ENCODE measurements at places on chromosomes 1 and 21.

- peak; percentile 81 for DNase-seq
These were observed 25.1 kb downstream of the ZBTB17 start for GRCh38 chr1:15950763-15951295.

GRCh38 chr1:225498549-225499136, 70.8 kb upstream of the LBR start:
- DNase-seq = no peak

- DNase-seq = no peak
These were observed at the start of gene SPRR1B for GRCh38 chr1:153030895-153031294. Gene SPRR1B (plus strand): TSS chr1:153031203. CDS start chr1:153032346, 1,143 bp downstream.

- DNase-seq = no peak
These were observed 112.3 kb upstream of the NFIA start for GRCh38 chr1:60969971-60970509.

- no peak for DNase-seq
These were observed 11.7 kb downstream of the RIMKLA start for GRCh38 chr1:42392255-42392654.

DNA sequence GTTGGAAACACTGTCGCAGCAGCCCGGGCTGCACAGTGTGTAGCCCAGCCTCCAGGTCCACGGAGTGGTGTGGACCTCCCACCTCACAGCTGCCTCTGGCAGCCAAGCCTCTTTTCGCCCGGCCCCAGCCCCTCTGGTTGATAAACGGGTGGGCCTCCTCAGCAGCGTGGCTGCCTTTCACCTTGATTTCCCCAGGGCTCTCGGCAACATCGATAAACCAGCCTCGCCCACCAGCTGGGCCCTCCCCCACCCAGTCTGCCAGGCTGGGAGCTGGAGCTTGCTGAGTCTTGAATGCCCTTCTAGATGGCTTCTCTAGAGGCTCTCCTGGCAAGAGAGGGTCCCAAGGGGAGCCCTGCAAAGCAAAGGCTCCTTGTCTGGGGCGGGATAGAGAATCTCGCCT, 31.0 kb upstream of the LHX4 start:
- no peak for DNase-seq

GRCh38 chr1:147039916-147040315, 101.8 kb downstream of the NBPF12 start:
- no peak for DNase-seq

GRCh38 chr21:36873513-36873912, 93.0 kb downstream of the HLCS start:
- no peak for DNase-seq

DNA sequence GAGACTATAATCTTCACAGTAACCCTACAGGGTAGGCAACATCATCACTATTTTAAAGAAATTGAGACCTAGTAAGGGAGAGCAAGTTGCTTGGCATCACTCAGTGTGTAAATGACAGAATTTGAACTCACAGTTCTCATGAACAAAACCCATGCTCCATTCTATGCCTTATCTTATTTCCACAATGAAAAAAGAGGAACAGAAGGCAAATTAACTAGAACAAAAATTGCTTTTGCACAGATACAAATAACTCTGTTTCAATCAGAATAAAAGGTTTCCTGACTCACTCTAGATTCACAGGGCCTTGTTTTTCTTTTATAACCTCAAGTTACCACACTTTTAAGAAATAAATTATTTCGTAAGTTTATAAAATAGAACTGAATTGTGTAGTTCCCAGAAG, 90.1 kb downstream of the UCHL5 start:
- DNase-seq = no peak

GRCh38 chr1:1207571-1207892, 1.1 kb upstream of the TNFRSF18 start:
- no peak for DNase-seq

GRCh38 chr1:31051611-31052010, 13.9 kb downstream of the PUM1 start:
- no peak for DNase-seq

GRCh38 chr1:203306965-203307541, 1.7 kb downstream of the BTG2 start:
- no peak for DNase-seq

DNA sequence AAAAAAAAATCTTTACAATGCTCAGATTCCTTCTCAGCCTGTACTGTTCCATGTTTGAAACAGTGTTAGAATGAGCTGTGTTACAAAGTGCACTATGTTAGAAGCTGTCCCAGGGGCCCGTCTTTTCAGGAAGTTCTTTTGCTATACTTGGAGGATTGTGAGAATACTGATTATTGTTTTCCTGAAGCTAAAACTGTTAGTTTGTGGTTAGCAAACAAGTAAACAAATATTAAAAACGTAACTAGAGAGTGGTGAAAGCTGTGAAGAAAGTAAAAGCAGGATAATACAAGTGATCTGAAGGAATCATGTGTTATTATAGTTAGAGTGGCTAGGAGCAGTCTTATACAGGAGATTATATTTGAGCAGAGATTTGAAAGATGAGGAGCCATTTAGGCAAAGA, 35.6 kb downstream of the CAMSAP2 start:
- no peak for DNase-seq

DNA sequence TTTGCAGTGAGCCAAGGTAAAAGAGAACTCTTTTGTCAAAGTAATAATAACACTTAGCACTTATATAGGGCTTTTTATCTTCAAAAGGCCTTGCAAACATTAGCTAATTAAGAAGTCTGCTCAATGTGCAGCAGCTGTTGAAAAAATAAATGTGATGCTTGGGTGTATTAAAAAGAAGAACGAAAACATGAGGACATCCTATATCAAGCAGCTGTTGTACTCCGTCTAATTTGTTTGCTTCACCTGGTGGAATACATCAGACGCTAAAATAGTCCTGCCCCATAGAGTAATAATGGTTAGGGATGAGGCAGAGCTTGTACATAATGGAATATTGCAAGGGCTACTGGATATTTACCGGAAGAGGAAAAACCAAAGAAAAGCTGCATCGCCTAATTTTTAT, 299.5 kb downstream of the ST6GALNAC3 start:
- DNase-seq = no peak

DNA sequence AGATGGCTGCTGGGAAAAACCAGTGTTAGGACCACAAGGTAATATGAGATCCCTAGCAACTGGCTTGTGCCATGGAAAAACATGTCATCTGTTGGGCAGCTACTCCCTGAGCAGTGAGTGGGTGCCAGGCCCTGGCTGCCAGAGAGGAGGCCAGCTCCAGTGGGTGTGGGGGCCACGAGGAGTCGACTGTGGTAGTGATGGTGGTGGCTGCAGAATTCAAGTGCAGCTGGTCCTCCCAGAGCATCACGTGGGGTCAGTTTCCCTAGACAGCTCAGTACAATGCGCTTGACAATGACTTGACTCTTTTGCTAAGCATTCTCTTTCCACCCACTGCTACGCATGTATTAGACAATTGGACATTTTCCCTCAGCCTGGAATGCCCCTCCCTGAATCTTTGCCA, 14.5 kb upstream of the CDC42 start:
- no peak for DNase-seq

GRCh38 chr1:50358962-50359361, 64.3 kb downstream of the DMRTA2 start:
- DNase-seq = no peak

DNA sequence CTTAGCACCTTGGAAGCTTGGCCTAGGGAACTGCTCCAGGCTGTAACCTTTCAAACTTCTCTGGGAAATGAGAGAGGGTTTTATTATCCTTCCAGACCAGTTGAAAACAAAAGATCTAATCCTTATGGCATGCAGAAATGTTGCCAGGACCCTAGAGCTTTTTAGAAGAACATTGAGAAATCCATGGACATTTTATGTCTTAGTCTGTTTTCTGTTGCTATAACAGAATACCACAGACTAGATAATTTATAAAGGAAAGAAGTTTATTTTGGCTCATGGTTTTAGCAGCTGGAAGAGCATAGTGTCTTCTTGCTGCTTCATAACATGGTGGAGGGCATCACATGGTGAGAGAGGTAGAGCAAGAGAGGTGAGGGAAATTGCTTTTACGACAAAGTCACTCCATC, 25.8 kb downstream of the OSBPL9 start:
- no peak for DNase-seq

DNA sequence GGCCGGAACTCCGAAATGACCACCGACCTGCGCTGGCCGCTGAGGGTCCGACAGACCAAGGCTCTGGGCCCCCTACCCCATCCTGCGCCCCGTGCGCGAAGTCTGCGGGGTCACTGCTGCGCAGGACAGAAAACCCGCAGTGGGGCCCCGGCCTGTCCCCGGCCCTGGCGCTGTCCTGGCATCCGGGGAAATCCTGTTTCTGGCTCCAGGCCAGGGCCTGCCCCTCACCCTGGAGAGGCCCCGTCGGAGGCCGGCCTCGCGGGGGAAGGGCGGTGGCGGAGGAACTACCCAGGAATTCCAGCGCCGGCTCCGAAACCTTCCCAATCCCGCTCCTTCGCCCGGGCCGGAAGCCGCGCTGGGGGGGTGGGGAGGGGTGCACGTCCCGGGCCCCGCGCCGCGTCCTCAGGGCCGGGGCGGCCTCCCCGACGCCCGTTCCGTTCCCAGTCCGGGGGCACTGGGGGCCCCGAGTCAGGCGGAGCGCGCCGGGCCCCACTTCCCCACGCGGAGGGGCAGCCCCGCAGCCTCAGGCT, 77.0 kb downstream of the MORN1 start:
- DNase-seq = no peak

DNA sequence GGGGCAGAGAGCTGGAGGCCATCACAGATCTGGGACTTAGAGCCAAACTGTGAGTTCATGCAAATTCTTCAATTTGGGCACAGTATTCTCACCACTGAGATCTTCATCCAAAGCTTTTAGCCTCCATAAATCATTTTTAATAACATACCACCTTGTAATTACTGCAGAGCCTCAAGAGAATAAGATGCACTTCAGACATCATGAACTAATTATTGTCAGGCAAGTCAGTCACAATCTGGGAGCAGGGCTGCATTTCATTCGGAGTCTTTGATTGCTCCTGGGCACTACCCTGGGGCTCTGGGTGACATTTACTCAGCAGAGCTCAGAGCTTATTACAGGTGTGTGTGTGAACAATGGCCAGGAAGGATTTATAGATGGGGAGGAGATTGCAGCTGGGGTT, 623.7 kb downstream of the PTPRU start:
- DNase-seq = no peak

DNA sequence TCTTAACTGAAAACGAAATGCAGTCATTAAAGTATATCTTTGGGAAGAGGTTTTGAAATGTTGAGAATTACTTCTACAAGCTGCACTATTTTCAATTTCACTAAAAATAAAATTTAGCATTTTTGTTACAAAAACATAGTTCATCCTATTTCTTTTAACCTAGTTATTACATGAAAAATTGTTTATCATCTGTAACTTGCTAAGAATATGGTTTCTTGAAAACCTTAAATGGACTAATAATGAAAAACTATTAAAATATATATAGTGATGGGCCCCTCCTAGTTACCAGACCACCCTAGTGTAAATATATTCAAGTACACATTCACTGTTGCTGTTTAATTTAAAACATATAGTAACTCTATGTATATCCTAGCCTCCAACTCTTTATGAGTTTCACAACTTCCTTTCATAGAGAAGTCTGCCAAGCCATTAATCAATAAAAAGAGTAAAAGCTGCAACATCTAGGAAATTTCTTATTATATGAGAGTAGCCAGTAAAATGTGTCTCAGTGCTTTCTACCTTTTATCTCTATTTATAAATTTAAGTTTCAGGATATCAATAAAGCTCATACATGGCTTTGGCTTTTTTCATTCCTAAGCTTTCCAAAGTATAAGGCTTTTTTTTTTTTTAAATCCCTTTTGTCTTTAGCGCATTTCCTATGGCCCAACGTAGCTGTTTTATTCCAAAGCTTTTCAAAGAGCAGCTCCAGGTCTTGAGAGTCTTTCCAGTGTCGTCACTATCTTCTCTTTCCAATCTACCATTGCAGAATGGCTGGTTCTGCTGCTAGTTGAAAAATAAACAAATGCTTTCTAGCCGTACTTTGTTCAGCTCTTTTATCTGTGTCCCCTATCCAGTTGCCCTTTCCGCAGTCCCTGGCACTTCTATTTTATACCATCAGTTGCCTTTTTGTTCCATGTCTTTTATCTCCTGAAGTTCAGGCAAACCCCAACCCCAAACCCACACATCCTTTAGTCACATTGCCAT, 6.5 kb downstream of the IRF2BP2 start:
- DNase-seq = no peak

GRCh38 chr1:41812453-41812852, 106.3 kb downstream of the HIVEP3 start:
- DNase-seq = no peak

- no peak for DNase-seq
These were observed 1.2 kb downstream of the ADAM30 start for GRCh38 chr1:119895102-119895501.

DNA sequence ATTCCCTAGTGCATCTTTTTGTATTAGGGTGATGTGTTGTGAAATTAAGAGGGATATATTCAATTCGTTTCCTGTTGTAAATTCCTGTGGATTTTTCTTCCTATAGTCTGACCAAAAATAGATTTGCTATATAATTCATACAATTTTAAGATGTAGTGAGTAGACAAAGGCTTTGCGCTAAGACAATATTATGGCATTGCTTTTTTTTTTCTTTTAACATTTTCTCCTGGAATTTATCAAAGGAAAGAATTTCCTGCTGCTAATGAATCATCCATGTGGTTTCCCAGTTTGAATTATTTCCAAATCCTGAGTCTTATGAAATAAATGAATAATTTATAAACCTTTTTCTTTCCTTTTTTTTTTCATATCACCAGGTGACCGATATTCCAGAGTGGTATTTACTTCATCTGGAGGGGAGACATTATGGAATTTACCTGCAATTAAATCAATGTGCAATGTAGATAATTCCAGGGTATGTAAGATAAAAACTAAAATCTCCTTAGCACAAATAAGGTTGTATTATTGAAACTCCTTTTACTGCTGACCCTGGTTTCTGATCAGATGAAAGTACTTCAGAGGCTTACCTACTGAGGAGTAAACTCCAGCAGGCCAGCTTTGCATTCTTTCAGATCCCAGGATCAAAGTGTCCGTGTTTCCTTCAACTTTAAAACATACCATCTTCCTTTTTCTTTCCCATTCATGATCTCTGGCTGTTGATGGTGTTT, 148.4 kb downstream of the TLR5 start:
- DNase-seq = no peak

- DNase-seq = no peak
These were observed 20.5 kb downstream of the ARID4B start for GRCh38 chr1:235307158-235308124.

GRCh38 chr1:235902677-235903542, 36.2 kb upstream of the LYST start:
- DNase-seq = no peak

GRCh38 chr1:92277105-92277723, 21.6 kb downstream of the GLMN start:
- no peak for DNase-seq

- no peak for DNase-seq
These were observed 67.4 kb upstream of the HP1BP3 start for GRCh38 chr1:20854529-20854928.

DNA sequence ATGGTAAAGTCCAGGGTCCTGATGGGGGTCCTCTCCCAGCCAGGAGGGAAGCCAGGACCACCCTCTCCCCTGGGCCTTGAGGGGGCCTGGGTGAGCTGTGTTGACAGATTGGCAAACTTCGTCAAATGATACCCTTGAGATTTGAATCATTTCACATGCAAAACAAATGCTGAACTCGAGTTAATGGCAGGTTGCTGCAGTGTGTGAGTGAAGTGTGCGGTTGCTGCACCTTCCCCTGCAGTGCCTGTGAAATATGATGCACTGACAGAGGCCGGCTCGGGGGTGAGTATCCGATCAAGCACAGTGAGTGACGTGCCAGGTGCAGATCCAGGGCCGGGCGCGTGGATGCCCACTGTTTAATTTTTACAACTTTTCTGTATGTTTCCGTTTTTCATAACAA, 5.7 kb upstream of the KRTAP12-1 start:
- DNase-seq = no peak

- peak; percentile 4 for DNase-seq
These were observed 150.6 kb downstream of the MRPL39 start for GRCh38 chr21:25456672-25457071.
